ENCODE measurements at places on chromosomes 3 and 15. TPM values are rescaled to one million over a fixed set of nuclear protein-coding genes. Genes with fewer than 3 reads are reported as not detected.

DNA sequence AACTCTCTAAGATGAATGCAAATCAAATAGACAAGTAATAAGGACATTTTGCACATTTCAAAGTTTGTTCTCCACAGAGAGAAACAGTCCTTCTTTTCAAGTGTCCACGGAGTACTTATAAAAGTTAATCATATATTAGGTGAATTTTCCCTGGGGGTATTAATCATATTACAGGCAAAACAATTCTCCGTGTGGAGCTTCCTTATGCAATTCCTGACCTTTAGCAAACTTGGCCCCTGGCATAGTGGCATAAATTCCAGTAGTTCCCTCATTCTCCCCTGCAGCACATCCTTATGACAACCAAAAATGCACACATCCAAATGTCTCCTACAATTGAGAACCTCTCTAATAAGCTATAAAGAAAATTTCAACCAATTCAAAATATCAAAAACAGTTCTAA is 34.4 kb downstream of the FSIP1 start:
- H3K27ac ChIP-seq = no peak overlapping the region
- no peaks in the 10 kb centered on the region for H3K27me3 ChIP-seq
- H3K4me1 ChIP-seq = no peaks in the 10 kb centered on the region
- no peak overlapping the region for H3K4me3 ChIP-seq
- no peaks in the 10 kb centered on the region for H3K36me3 ChIP-seq

DNA sequence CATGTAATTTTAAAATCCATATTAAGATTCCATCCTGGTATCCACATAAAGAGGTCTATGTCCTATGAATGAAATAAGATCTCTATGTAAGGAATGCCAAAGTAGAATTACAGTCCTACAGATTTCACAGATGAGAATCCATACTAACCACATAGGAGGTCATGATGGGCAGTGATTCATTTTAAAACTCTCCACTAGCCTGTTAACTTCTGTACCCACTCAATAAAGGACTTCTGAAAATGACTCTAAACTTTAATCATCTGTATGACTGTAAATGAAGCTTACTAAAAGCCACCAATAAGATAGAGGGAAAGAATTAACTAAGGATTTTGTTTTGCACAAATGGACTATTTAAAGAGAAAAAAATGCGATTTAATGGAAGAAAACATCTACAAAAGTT is 28.7 kb downstream of the MORC1 start:
- no peaks in the 10 kb centered on the region for H3K27me3 ChIP-seq
- no peaks in the 10 kb centered on the region for H3K36me3 ChIP-seq

DNA sequence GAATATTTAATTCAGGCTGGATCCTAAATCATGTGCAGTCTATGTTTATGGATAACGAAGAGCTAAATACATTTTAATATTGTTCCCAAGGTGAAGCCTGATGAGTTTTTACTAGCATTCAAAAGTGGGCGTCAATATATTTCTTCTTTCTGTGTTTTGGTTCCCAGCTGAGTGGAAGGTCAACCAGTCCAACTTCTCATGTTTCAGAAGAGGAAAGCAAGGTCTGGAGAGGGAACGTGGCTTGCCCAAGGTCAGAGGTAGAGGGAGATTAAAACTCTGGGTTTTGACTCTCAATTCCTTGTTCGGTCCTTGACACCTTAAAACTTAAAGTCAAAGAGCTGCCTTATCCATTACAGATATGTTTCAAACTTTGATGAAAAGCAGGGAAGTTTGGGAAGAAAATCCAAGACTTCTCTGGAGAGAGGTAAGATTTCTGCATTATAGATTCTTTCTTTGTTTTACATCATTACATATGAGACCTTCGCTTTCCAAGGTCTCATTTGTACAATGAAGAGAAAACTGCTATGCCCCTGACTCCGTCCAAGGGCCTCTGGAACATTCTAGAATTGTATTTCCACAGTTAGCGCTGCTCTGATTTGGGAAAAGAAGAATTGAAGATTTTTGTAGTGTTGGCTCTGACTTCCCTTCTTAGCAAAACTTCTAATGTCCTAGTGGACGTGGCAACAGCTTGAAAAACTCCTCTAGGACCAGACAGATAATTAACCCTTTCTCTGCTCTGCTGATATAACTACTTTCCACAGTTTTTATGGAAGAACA is 57.7 kb upstream of the HES1 start:
- no peaks in the 10 kb centered on the region for H3K27me3 ChIP-seq
- no peak overlapping the region for H3K4me3 ChIP-seq
- no peaks in the 10 kb centered on the region for H3K4me1 ChIP-seq

- no peak overlapping the region for H3K4me3 ChIP-seq
- no peaks in the 10 kb centered on the region for H3K27me3 ChIP-seq
- H3K36me3 ChIP-seq = no peaks in the 10 kb centered on the region
Observed at GRCh38 chr3:127016043-127016343, 33.1 kb downstream of the PLXNA1 start.

The SPINK8 gene
- not detected for polyA plus RNA-seq

The KBTBD13 gene
- not detected for polyA plus RNA-seq

- peaks cover 16% of the 10 kb centered on the region for H3K4me1 ChIP-seq
- no peak overlapping the region for H3K27ac ChIP-seq
- no peak for DNase-seq
- H3K4me3 ChIP-seq = no peak overlapping the region
- peaks cover 20% of the 10 kb centered on the region for H3K27me3 ChIP-seq
- no peaks in the 10 kb centered on the region for H3K36me3 ChIP-seq
Observed at GRCh38 chr3:125213364-125213755, 812 bp upstream of the SLC12A8 start.

The ANKUB1 gene
- not detected for polyA plus RNA-seq

DNA sequence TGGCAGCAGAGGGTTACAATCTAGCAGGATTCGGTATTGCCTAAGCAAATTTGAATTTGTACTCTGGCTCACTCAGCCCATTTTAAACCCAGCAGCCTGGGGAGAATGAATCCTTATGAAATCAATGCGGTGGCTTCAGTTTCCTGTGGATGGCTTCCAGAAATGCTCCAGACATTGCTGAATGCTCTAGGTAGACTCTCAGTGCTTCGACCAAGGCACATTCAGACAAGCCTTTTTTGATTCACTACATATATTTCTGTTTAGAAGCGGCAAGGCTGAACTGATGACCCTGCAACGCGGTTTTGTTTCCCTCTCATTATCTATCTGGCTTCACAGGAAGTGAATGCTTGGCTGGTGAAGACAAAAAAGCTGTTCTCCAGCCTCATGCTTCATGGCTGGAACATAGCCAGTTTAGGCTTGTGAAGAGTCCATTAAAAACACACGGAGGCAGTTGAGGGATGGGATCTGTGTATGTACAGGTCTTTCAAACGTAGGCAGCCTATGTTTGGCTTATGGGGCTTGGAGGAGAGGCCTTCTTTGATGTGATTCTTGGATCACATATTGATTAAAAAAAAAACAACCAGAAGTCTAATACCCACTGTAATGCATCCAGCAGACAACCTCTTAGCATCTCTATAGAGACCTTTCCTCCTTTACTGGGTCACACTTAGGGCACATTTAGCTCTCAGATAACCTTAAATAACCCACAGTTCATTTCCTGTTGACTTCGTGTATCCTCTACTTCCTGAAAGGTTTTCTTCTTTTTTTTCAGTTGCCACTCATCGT is 400.2 kb upstream of the TBL1XR1 start:
- peak overlapping the region; percentile 51 for H3K4me3 ChIP-seq
- H3K27me3 ChIP-seq = no peaks in the 10 kb centered on the region

DNA sequence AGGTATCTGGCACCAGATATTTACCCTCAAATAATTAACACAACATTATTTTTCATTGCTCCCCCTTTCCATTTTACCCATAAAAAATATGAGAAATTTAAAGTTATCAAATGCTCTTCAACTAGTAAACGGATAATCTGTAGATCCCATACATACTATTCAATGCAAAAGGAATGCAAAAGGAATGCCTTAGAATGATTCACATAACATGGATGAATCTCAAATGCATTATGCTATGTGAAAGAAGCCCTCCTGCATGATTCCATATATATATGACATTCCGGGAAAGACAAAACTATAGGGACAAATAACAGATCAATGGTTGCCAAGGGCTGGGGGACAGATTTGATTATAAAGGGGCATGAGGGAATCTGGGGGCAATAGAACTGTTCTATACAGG is 195.7 kb downstream of the STT3B start:
- no peak overlapping the region for H3K27ac ChIP-seq
- no peak overlapping the region for H3K4me3 ChIP-seq
- no peaks in the 10 kb centered on the region for H3K4me1 ChIP-seq
- H3K36me3 ChIP-seq = peaks cover 43% of the 10 kb centered on the region
- DNase-seq = no peak
- H3K27me3 ChIP-seq = no peaks in the 10 kb centered on the region

- no peak overlapping the region for H3K27ac ChIP-seq
- no peaks in the 10 kb centered on the region for H3K4me1 ChIP-seq
- H3K4me3 ChIP-seq = no peak overlapping the region
Observed at GRCh38 chr3:47732143-47732542, 49.5 kb downstream of the SMARCC1 start.

DNA sequence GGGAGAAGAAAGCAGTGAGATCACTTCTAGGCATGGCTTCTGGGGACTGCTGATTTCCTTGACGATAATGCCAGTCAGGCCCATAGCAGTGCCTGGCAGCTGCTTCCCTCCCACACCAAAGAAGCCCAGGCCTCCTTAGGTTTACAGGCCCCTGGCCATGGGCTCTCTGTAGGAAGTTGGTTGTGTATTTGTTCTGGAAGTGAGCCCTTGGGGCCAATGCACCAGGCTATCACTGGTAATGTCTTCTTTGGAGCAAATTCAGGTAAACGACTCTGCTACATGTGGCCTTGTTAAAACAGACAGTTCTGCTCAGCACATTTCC is 89.3 kb downstream of the CCNL1 start:
- H3K4me3 ChIP-seq = no peak overlapping the region
- DNase-seq = no peak
- H3K36me3 ChIP-seq = no peaks in the 10 kb centered on the region

- no peaks in the 10 kb centered on the region for H3K36me3 ChIP-seq
- no peak for DNase-seq
- H3K27ac ChIP-seq = no peak overlapping the region
- H3K4me1 ChIP-seq = no peaks in the 10 kb centered on the region
Observed at GRCh38 chr3:182618085-182618732, 175.1 kb upstream of the ATP11B start.

The SERINC4 gene
- not detected for polyA plus RNA-seq

The CLDN18 gene
- not detected for polyA plus RNA-seq

- no peak for DNase-seq
- no peaks in the 10 kb centered on the region for H3K36me3 ChIP-seq
- no peak overlapping the region for H3K27ac ChIP-seq
- H3K4me1 ChIP-seq = peaks cover 2% of the 10 kb centered on the region
- H3K4me3 ChIP-seq = no peak overlapping the region
Observed at GRCh38 chr3:66198437-66199088, 22.2 kb upstream of the SLC25A26 start.

DNA sequence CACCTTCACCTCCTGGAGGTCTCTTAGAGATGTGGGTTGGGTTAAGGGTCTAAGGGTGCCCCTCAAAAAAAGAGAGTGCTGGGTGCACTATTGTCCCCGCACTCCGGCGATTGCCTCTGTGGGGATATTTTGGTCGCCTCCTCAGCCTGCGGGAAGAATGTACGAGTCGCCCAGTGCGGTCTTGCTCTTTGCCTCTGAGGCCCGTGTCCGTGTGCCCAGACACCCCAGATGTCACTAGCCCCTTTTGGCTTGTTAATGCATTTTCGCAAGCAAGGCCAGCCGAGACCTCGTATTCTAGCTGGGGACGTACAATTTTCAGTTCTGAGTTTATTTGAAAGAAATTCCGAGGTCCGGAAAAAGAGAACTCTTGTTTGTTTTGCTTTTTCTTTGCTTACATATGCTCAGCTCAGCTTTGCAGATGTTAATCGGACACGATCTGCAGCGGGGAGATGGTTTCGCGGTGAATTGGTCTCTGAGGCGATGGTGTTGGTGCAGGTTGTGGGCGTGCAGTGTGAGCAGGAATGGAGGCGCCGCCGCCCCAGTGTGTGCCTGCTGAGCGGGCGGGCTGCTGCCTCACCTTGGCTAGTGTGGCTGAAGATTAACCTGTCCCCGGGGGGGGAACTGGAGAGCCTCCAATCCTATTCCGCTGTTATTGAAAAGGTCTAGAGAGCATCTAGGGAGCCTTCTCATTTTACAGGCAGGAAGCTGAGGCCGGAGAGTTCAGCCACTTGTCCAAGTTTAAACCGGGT is 1.4 kb downstream of the ST6GAL1 start:
- peaks cover 40% of the 10 kb centered on the region for H3K4me1 ChIP-seq
- no peak for DNase-seq
- H3K27ac ChIP-seq = peak overlapping the region; percentile 83
- H3K4me3 ChIP-seq = peak overlapping the region; percentile 84
- peaks cover 37% of the 10 kb centered on the region for H3K36me3 ChIP-seq
- no peaks in the 10 kb centered on the region for H3K27me3 ChIP-seq

GRCh38 chr3:29576181-29576580 is 295.3 kb downstream of the RBMS3 start:
- no peak overlapping the region for H3K27ac ChIP-seq
- no peaks in the 10 kb centered on the region for H3K4me1 ChIP-seq
- no peaks in the 10 kb centered on the region for H3K27me3 ChIP-seq
- no peak for DNase-seq
- no peak overlapping the region for H3K4me3 ChIP-seq

DNA sequence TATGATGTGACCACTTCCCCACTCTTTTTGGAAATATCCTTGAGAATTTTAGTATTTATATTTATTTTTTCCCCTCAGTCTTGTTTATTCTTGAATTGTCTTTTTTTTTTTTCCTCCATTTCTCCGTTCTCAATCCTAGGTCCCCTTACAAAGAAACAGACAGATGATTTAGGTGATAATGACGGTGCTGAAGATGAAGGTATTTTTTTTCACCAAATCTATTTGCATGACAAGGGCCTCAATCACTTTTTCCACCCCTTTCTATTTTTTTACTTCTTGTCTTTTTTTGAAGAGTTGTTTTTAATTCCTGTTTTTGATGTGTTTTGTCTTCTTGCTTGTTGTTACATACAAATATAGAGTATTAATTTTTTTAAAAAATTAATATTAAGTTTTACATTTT is 402.6 kb downstream of the NLGN1 start:
- H3K27ac ChIP-seq = no peak overlapping the region
- H3K4me3 ChIP-seq = no peak overlapping the region
- no peaks in the 10 kb centered on the region for H3K4me1 ChIP-seq
- no peaks in the 10 kb centered on the region for H3K36me3 ChIP-seq
- no peaks in the 10 kb centered on the region for H3K27me3 ChIP-seq
- no peak for DNase-seq

The CCDC33 gene
- polyA plus RNA-seq = not detected

The SV2B gene
- 0.03 TPM for polyA plus RNA-seq

DNA sequence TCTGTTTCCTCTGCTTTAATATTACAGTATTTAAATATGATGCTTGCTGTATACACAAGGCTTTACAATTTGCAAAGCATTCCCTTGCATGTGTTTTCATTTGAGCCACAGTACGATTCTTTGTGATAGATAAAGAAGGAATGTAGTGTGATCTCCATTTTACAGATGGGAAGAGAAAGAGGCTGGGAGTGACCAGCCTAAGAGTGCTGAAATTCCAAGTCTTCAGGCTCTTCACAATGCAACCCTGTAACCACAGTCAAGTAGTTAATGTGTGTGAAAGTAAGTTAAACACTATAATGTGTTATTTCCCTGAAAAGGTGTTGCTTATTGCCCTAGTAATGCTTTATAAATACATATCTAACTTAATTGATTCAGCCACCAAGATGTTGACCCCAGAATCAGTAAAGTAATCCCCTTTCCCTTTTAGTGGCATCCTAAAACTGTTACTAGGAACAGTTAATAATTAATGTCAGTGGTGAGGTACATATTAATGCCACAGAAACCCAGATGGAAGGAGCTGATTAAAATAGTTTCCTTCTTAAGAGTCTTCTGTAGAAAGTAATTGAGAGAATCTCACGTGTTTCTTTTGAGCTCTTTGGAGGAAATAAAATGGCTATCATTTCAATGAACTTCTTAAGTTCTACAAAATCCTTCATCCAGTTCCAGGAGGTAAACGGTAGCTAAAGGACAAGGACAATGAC is 110.4 kb downstream of the IL12A start:
- peaks cover 7% of the 10 kb centered on the region for H3K4me1 ChIP-seq
- H3K36me3 ChIP-seq = no peaks in the 10 kb centered on the region
- H3K27ac ChIP-seq = no peak overlapping the region
- H3K27me3 ChIP-seq = no peaks in the 10 kb centered on the region
- no peak overlapping the region for H3K4me3 ChIP-seq

All from B cell (primary cell).